ENCODE measurements at places on chromosomes 5 and 9.

GRCh38 chr5:173764332-173765028 is 123.7 kb upstream of the CPEB4 start:
- DNase-seq: peak; percentile 16

DNA sequence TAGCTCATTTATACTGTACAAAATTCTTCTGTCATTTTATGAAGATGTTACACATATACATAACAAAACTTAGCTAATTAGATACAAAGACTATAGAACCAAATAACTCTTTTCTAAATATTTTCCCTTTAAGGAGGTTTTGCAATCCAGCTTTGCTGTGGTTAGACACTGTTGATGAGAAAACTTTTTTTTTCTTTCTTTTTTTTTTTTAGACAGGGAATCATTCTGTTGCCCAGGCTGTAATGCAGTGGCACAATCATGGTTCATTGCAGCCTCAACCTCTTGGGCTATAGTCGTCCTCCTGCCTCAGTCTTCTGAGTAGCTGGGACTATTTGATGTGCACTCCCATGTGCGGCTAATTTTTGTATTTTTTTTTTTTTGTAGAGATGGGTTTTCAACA is 38.5 kb upstream of the CDKN2B start:
- DNase-seq: no peak

DNA sequence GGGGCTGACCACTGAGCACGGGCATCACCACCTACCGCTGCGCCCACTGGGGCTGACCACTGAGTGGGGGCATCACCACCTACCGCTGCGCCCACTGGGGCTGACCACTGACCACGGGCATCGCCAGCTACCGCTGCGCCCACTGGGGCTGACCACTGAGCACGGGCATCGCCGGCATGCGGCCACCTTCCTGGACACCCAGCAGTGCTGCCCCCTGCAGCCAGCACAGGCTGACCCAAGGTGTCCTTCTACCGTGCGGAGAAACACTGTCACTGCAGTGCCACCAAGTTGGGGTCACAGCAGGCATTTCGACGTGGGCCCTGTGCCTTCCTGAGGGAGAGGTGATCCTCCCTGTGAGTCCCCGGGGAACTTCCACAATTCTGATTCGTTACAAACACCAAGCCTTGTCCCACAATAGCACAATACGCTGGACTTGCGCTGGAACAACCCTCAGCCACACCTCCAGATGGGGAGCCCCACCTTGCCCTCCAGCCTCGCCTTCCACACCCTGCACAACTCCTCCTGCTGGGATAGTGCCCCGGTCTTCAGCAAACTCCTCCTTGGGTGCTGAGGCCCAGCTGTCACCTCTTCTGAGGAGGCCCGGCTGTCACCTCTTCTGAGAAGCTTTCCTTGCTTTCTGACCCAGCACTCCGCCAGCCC is 90.3 kb upstream of the SARDH start:
- no peak for DNase-seq

DNA sequence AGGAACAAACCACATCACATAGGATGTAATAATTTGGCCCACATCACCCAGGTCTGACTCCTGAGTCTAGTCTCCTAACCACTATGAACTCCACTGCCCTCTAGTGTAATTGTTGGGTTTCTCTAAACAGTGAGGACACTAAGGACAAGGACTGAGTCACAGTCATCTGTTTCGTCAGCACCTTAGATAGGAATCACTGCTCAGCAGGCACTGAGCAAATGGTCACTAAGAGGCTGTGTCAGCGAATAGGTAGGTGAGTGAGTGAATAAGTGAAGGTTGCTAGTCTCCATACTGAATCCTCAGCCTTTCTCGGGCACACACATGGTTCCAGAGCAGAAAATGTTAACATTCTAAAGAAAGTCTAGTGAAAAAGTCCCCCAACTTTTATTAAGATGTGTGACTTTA is 278.6 kb downstream of the SPOCK1 start:
- no peak for DNase-seq

GRCh38 chr5:7190712-7191250 is 205.2 kb upstream of the ADCY2 start:
- no peak for DNase-seq

- no peak for DNase-seq
These were observed 66.7 kb downstream of the KIAA1958 start for GRCh38 chr9:112553256-112553826.

DNA sequence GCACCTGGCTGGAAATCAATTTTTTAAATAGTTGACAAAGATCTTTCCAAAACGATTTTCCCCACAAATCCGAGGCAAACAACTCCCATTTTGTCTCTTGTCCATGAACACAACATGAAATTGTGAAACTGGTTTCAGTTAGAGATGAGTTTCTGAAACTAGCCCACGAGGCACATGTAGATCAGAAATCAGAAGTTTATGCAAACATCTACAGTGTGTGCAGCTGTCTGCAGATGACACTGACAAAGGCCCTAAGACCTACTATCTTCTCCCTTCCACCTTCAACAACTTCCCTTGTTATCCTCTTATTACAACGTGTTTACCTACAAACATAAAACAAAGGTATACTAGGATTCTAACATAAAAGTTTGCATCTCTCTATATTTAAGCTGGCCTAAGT is 183.3 kb downstream of the DIRAS2 start:
- DNase-seq: no peak

- no peak for DNase-seq
These were observed 13.1 kb downstream of the RPS23 start for GRCh38 chr5:82265047-82265446.

GRCh38 chr5:116371431-116371830 is 203.2 kb downstream of the SEMA6A start:
- no peak for DNase-seq

- DNase-seq: no peak
These were observed 20.4 kb upstream of the DELE1 start for GRCh38 chr5:141903261-141903660.

DNA sequence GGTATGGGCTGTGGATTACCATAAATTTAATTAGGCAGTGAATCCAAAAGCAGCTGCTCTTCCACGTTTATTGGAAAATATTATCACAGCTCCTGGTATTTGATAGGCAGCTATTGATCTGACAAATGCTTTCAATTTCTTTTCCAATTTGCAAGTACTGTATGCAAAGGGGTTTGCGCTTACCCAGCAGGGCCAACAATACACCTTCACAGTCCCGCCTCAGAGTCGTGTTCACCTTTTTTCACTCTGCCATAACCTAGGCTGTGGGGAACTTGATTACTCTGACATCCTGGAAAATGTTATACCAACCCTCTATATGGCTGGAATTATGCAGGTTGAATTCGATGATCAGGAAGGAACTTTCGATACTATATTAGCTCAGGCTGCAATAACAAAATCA is 32.3 kb upstream of the TENT4A start:
- DNase-seq: no peak

DNA sequence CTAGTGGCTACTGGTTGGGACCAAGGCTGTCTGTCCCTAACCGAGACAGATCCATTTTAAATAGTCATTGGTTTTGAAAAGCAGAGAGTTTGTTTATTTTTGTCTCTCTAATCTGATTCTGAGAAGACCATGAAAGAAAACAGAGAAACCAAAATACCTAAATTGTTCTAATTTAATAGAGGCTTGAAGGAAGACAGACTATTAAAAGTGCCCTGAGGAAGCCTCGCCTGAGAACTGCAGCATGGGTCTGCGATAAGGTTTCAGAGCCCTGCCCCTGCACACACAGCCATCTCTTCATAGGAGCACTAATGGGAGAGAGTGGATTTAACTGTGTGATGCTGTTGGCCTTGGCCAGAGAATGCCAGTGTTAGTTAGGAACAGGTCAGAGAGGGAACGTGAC is 175.5 kb upstream of the SV2C start:
- DNase-seq: no peak

GRCh38 chr5:157080286-157080685 is 21.4 kb upstream of the HAVCR1 start:
- no peak for DNase-seq

DNA sequence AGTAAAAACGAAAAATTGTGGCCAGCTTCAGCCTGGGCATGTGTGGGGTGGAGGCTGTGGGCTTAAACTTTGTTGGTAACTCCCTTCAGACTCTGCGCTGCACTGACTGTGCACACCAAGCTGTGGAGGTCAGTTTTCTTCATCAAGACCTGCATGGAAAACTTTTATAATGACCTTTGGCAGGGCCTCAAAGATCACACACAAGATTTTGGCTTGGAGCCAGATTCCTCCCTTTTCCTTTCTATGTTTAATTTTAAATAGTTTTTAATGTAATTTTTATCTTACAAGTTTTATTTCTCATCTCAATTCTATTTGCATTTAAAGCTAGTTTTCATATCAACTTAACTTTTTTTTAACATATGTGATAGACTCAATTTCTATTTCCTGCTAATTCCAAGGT is 1211.1 kb upstream of the CDH18 start:
- DNase-seq: no peak

DNA sequence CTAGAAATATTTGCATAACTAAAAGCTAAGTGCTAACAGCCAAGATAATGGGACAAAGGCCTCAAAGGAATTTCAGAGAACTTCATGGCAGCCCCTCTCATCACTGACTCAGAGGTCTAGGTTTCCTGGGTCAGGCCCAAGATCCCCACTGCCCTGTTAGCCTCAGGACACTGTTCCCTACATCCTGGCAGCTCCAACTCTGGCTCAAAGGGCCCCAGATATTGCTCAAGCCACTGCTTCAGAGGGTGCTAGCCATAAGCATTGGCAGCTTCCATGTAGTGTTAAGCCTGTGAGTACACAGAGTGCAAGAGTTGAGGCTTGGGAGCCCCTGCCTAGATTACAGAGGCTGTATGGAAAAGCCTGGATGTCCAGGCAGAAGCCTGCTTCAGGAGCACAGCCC is 998.1 kb downstream of the TLE1 start:
- DNase-seq: no peak

DNA sequence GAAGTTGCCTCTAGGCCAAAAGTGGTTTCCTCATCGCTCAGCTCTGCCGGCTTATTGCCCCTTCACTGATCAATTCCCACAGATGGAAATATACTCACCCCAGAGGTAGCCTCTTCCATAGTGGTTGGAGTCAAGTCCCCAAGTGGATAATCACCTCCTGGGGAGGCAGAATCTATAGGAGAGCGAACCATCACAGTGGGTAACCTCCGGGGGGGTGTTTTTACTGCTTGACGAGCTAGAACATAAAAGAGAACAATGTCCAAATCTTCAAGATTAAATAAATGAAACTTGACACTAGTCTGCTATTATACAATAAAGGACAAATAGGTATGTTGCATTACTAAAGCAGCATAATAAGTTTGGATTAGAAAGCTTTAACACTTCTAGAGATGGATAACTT is 9.3 kb downstream of the BRD8 start:
- no peak for DNase-seq

GRCh38 chr9:97673922-97674321 is 23.2 kb downstream of the XPA start:
- no peak for DNase-seq

DNA sequence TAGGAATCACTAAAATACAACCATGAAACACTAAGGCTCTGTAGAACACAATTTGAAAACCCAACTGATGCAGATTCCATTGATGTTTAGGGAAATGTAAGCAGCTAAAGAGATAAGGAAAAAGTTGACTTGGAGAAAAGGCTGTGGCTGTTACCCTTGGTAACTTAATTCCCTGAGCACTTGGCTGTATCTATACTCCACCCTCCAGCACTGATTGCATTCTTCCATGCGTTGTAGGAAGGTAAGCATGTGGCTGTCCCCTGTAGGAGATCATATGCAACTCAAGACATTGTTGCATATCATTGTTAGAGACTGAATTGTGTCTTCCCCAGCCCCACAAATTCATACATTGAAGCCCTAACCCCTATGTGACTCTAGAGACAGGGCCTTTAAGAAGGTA is 184.5 kb downstream of the CEMIP2 start:
- DNase-seq: no peak

DNA sequence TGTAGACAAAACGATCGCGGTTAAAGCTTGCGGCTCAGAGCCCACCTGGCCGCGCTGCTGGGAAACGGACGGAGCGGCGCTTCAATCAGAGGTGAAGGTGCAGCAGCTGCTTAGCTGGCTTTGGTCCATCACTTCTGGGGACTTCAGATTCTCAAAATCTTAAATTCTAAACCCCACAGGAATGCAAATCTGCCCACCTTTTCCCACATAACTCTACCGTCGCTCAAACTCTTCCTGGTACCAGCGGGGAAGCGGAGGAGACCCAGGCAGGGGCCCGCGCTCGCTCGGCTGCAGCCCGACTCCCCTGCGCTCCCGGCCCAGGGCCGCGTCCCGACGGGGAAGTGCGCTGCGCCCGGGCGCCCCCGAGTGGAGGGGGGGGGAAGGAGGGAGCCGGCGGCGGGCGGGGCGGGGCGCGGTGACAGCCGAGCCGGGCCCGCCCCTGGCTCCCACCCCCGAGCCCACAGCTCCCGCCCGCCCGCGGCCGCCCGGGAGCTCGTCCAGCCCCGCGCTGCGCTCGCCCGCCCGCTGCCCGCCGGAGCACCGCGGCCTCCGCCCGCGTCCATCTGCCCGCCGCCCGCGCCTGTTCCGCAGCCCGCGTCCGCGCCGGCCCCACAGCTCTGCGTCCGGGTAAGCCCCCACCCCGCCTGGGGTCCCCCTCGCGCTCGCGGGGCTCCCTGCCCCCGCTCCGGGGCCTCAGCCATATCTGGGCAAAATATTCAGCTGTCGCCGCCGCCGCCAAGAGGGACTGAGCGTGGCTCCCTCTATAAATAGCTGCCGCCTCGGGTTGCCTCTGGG is at the start of gene TMOD1:
TMOD1 (plus strand) TSS at position 490 of the 795 bp plus-strand sequence. CDS start 22,523 bp downstream, outside the sequence.
- DNase-seq: no peak

DNA sequence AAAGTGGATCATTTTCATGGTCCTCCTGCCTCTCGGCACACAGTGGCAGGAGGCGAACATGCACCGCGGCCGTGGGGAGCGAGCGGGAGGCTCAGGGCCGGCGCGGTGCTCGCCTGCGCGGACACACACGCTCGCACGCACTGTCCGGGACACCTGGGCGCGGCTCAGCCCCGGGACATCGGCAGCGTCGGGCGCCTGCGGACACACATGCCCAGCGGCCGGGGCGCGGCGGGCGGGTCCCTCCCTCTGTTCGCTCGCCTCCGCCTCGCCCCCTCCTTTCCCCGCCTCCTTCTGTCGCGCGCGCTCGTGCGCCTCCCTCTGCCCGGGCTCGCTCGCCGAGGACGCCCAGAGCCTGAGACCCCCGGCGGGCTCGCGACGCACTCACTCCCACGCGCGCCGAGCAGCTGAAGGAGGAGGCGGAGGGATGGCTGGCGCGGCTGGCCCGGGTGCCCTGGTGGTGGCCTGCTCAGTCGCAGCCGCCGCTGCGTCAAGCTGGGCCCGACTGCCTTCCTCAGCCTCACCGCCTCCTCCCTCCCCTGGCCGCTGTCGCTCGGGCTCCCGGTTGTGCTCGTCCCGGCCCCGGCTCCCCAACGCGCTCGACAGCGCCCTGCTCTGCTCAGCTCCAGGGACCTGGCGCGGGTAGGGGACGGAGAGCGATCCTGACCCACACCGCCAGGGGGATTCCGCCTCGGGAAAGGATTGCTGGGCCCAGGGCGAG is at the start of gene FRMD3:
FRMD3 (minus strand) TSS at position 230 of the 718 bp plus-strand sequence; CDS start at position 60, 170 bp downstream.
- peak; percentile 83 for DNase-seq

GRCh38 chr9:71250581-71250980 is 129.2 kb upstream of the TRPM3 start:
- no peak for DNase-seq

Measured in neural crest cell (in vitro differentiated cells).